ENCODE measurements at places on chromosomes 7 and 10.

DNA sequence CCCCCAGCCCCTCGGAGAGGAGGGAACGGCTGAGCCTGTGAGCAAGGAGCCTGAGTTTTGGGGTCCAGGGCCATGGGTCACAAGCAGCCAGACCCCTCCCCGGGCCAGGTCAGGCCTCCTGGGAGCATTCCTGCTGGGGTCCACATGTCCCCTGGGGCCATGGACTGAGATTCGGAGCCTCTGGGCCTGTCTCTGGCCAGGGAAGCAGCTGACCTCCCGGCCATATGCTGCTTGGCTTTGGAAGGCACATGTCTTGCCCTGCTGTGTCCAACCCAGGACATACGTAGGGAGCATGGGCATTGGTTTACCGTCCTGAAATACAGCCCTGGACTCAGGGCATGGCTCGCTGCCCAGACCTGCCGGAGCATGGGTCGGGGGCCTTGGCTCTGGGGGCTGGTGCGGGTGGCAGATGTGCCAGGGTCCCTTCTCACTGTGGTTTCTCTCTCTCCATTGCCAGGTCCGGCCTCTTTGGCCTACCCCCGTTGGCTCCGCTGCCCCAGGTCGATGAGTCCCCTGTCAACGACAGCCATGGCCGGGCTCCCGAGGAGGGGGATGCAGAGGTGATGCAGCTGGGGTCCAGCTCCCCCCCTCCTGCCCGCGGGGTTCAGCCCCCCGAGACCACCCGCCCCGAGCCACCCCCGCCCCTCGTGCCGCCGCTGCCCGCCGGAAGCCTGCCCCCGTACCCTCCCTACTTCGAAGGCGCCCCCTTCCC, 7.3 kb downstream of the PWWP2B start:
- DNase-seq = no peak

- DNase-seq = no peak
Observed at GRCh38 chr10:124595143-124595883, 133.7 kb downstream of the LHPP start.

DNA sequence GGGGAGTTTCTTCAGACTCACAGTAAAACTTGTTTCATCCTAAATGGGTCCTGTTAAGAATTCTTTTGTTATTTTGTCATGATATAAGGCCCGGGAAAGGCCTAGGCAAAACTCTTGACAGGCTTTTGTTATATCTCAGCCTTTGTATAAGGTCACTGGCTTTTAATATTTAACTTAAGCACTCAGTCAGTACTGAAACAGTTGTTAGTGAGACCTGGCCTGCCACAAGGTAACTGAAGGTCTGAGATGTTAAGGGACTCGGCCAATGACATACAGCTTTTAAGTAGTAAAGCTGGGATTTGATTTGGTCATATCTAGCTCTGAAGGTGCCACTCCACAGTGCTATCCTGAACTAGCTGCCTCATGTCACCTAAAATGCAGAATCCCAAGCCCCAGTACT, 57.2 kb upstream of the STEAP4 start:
- DNase-seq = no peak

- DNase-seq = no peak
Observed at GRCh38 chr7:7817748-7818147, 99.3 kb upstream of the RPA3 start.

All from cortex of kidney (tissue), 1 donor.